Activated gamma-delta T cell (primary cell): ENCODE measurements at places on chromosomes 2 and 18.

GRCh38 chr2:101718993-101719571 is 21.6 kb downstream of the MAP4K4 start:
- DNase-seq = no peak

DNA sequence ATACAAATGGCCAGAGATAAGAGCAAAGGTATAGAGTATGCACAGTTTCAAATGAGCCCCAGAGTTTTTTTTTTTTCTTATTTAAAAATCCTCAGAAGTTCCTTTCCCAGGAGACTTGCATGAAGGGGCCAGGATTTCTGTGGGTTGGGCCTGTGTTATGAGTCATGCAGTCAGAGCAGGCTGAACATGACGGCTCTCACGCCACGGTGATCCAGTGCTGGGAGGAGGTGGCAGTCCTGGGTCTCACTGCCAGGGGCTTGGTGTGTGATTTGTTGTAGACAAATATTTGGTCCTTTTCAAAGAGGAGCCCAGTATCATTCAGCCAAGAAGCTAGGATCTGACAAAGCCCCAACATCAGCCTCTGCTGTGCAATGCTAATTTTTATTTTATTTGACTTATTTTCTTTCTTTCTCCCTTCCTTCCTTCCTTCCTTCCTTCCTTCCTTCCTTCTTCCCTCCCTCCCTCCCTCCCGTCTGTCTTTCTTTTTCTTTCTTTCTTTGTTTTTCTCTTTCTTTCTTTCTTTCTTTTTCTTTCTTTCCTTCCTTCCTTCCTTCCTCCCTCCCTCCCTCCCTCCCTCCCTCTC is 10.4 kb upstream of the KCNE4 start:
- DNase-seq = no peak

DNA sequence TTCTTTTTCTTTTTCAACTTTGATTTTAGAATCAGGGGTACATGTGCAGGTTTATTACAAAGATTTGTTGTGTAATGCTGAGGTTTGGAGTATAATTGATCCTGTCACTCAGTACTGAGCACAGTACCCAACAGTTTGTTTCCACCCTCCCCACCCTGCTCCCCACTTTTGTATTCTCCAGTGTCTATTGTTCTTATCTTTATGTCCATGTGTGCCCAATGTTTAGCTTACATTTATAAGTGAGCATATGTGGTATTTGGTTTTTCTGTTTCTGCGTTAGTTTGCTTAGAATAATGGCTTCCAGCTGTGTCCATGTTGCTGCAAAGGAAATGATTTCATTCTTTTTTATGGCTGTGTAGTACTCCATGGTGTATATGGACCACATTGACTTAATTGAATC is 43.1 kb downstream of the RDH14 start:
- DNase-seq = no peak

- no peak for DNase-seq
Observed at GRCh38 chr2:20378891-20379519, 28.4 kb upstream of the PUM2 start.

DNA sequence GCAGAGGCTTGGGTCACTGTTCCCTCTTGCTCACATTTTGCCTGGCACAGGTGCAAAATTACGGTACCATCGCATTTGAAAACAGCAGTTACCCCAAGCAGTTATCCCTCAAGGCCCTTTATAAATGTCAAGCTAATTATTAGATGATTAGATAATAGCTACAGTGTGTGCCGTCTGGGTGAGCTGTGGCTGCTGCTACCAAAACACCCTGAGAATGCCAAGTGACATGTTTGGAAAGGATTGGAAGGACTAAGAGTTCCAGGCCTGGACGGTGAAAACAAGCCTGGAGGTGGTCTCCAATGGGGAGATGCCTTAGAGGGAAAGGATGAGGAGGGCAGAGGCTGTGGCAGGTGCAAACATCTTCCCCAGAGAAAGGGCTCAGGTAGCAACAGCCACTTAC is 120.6 kb downstream of the CAPN13 start:
- no peak for DNase-seq

- DNase-seq = no peak
Observed at GRCh38 chr18:38025433-38026038, 459.9 kb upstream of the CELF4 start.

DNA sequence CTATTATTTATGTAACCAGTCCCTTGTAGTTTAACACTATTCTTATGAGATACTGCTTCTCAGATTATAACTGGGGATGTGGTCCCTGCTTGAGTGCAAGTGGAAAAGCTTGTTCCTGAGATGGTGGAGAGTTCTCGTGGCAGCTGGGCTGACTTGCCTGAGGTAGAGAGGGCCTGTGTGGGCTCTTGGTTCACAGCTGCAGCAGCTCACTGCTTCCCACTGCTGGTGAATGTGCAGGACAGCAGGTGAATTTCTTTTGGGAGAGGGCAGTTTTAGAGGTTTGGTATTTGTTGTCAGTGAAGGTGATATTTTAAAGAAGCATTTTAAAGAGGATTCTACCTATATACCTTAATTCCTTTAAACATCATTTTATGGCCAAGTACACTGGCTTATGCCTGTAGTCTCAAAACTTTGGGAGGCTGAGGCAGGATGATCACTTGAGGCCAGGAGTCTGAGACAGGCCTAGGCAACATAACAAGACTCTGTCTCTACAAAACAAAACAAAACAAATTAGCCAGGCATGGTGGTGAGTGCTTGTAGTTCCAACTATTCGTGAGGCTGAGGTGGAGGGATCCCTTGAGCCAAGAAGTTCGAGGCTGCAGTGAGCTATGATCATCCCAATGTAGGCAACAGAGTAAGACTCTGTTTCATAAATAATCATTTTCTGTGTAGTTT is 94.8 kb downstream of the MTA3 start:
- no peak for DNase-seq

GRCh38 chr18:79458917-79459803 is 63.4 kb downstream of the NFATC1 start:
- no peak for DNase-seq

GRCh38 chr2:213252206-213252605 is 32.1 kb upstream of the SPAG16 start:
- DNase-seq = no peak

- DNase-seq = no peak
Observed at GRCh38 chr2:215743066-215743465, 270.3 kb downstream of the MREG start.

- no peak for DNase-seq
Observed at GRCh38 chr2:150924878-150925277, 336.8 kb downstream of the RBM43 start.

- no peak for DNase-seq
Observed at GRCh38 chr18:31197676-31198075, 35.0 kb upstream of the DSC1 start.

- DNase-seq = no peak
Observed at GRCh38 chr2:61117534-61117933, 44.5 kb upstream of the C2orf74 start.

- no peak for DNase-seq
Observed at GRCh38 chr2:180411661-180412060, 404.6 kb upstream of the CWC22 start.

DNA sequence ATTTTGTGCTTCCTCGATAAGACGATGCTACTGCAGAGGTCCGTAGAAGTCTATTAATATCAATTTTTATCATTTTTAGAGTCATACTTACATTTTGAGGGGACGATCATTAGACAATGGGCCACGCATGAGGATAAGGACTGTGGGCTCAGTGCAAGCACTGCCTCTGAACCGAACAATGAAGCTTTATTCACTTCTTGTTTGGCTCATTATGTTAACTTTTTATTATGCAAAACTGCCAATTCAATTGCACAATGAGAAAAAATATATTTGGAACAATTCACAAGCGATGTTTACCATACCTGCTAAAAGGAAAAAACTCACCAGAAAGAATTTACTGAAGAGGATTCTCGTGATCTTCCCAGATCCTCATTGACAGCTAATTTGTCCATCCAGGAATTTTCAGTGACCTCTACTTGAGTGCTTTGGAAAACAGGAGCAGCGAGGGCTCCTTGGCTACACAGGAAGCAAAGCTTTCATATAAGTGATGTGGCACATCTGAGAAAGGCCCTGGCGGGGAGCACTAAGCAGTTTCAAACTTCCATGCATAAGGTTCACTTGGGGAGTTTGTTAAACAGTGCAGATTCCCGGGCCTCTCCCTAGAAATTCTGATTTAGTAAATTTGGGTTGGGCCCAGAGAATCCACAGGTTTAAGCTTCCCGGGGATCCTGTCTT is 13.3 kb upstream of the CAPN13 start:
- DNase-seq = no peak

- DNase-seq = no peak
Observed at GRCh38 chr2:190182071-190182524, 119.6 kb upstream of the MSTN start.

GRCh38 chr2:135473567-135473966 is 57.5 kb downstream of the ZRANB3 start:
- DNase-seq = no peak

DNA sequence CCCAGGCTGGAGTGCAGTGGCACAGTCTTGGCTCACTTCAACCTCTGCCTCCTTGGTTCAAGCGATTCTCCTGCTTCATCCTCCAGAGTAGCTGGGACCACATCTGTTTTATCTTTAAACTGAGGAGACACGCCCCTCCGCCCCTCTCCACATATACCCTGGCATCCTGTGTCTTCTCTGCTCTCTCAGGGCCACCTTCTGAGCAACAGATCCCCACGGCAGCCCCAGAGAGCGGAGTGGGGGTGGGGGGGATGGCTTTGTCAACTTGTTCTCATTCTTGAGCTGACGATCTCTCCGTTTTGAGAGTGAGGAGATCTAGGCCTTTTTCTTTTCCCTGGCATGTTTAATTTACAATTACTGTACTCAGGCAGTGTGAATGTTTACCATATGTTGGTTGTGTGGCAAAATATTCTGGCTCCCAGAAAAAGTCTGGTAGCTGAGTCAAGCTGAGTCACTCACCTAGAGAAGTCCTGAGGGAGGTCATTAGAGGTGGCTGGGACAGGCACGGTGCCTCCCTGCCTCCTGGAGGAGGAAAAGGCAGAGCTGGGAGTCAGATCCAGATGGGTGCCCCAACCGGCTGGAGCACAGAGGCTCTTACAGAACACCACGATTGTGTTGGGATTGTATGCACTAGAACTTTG is 19.5 kb upstream of the ID2 start:
- DNase-seq = no peak

GRCh38 chr18:312415-312814 is 44.6 kb upstream of the THOC1 start:
- DNase-seq = no peak

DNA sequence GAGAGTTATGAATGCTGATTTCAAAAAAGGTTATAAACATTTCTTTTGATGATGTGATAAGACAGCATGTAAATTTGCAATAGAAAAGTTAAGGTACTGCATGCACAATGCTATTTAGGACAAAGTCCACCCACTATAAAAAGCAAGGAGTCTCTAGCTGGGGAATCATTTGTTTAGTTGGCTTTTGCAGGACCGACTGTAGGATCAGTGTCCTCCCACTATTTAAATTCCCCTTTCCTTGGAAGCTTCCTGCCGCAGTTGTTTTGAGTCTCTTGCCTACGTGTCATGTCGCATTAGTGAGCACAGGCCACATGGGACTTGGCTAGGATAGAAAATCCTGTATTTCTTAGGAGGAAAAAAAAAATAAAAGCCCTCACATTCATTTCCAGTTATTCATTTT is 13.1 kb downstream of the QPCT start:
- no peak for DNase-seq

- no peak for DNase-seq
Observed at GRCh38 chr2:70141212-70141901, 49.5 kb downstream of the C2orf42 start.

DNA sequence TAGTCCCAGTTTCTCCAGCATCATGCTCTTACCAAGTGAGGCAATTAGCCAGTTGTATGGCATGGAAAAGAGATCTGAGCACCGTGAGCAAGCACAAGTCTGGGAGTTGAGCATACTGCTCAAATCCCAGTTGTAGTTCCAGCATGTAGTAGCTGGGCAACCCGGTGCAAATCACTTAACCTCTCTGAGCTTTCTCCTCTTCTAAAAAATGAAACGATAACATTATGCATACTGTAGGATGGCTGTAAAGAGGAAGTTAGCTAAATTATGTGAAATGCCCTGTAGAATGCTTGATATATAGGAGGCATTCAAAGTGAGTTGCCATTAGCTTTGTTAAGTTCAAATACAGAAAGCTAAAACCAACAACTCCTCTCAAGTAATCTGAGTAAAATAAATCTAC is 164.0 kb upstream of the ZEB2 start:
- no peak for DNase-seq
